SK-N-SH treated with all-trans-retinoic acid at 6 μM for 48 hours (cell line): ENCODE measurements at places on chromosomes 16 and 17.

DNA sequence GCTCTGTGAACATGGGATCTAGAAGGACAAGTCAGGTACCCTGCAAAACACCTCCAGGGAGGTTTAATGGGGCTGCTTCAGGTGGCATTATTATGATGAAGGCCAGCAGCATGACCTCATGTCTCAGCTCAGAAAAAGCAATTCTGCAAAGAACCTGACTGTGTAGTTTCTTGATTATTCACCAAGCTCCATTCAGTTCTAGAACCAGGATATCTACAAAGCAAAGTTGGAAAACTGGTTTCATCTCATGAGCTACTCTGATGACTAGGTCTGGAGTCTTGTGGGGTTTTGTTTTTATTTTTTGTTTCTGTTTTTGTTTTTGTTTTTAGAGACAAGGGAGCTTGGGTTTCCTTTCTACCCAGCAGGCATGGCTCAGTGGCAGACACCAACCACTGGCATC is 19.0 kb upstream of the LRRC37A3 start:
- ATAC-seq = no peak

DNA sequence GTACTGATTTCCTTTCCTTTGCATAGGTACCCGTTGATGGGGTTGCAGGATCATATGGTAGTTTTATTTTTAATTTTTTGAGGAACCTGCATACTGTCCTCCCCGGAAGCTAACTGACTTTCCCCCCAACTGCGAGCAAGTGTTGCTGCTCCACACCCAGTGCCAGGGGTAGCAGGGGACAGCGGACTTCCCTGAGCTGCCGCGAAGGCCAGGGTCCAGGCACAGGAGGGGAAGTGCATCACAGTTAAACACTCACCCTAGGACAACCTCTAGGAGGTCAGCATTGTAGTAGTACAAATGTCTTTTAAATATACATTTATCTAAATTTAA is 201.7 kb downstream of the NPIPB11 start:
- no peak for ATAC-seq

DNA sequence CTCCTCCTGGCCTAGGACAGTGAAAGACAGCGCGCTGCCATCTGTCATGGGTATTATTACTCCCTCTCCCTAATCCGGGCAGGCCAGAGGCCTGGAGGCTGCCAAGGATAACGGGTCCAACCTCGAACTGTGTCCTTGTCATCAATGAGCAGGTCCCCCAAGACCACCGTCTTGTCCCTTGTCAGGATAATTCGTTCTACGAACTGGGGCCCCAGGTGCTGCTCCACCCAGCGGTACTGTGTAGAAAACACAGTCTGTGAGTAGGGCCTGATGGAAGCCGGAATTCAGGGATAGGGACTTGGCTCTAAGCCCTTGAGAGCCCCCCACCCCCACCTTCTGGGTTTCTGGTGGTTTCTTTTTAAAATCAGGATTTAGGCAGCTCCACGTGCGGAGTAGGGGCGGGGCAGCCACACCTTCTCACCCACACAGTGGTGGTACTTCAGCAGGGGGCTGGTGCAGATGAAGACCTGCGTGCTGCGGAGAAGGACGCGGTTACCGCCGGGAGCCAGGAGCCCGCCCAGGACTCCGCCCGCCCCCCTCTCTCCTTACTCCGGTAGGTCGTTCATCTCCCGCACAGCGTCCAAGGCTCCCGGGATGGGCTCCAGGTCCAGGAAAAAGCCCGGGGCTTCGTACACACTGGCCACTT is 787 bp downstream of the NT5C start:
- peak; percentile 72 for ATAC-seq

DNA sequence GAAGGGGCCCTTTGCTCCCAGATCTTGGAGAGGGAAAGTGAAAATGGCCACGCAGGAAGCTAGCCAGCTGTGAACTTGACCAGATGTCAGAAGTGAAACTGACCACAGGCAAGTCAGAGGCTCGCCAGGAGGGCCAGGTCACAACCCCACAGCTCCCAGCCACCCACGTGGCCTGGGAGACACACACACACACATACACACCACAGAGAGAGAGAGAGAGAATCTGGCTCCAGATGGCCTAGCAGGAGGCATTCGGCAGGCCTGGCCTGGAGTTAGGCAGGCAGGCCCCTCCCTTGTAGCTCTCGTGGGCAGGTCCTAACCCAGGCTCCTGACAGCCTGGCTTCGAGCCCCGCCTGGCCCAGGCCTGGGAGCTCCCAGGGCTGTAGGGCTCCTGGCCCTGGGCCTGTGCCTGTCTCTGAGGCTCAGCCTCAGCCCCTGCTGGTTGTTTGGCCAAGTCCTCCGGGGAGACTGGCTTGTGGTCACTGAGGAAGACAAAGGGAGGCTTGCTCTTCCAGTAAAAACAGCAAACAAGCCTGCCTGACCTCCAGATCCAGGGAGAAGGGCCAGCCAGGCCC is 20.2 kb downstream of the NGFR start:
- ATAC-seq = peak; percentile 98

GRCh38 chr17:46851029-46851741 is at the start of gene WNT9B:
TSS of gene WNT9B (plus strand) at chr17:46851583. CDS start at chr17:46851639, 56 bp downstream.
- ATAC-seq = peak; percentile 40

GRCh38 chr16:28951410-28951943 is 740 bp downstream of the NFATC2IP start:
- ATAC-seq = no peak; the same call in 2 of the 3 replicates

DNA sequence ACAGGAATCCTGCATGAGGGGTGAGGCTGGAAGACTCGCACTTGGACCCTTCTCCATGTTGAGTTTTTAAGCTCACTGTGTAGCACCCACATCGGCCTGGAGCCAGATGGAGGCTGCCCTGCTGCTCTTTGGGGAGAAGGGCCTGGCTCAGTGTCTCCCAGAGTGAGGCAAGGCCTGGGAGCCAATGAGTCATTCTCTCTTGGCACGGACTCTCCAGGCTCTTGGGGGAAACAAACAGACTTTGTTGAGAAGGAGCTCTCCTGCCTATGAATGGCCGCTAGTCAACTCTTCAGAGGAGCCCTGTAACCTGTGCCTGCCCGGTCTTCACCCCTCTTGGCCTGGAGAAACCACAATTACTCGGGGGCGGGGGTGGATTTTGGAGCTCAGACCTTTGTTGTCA is 50.8 kb upstream of the MAF start:
- ATAC-seq = no peak

DNA sequence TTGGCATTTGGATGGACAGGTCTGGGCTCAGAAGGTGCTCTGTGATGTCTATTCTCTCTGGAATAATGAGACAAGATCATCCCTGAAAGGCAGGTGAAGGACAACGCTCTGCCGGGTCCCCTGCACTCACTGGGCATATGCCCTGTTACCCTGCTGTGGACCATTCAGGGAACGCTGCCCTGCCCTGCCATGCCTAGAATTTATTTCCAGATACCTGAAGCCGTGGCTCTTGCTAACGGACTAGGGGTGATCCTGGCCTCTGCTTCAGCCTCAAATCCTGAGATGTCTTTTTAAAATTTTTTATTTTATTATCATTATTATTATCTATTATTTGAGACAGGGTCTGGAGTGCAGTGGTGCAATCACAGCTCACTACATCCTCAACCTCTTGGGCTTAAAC is 3.9 kb downstream of the SLC5A11 start:
- no peak for ATAC-seq

DNA sequence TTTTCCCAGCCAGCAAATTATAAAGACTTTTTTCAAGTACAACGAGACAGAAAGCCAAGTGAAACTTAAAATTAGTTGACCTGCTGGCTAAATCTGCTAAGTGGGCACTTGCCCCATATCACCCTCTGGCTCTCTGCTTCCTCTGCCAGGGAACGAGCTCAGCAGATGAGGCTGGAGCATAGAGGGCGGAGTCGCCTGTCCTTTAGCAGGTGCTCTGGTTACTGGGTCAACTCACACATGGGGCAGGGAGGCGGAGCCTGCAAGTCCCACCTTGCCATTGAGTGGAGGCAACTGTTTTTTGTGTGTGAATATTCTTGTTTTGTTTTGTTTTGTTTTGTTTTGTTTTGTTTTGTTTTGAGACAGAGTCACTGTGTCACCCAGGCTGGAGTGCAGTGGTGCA is 62.5 kb downstream of the EMP2 start:
- ATAC-seq = no peak

DNA sequence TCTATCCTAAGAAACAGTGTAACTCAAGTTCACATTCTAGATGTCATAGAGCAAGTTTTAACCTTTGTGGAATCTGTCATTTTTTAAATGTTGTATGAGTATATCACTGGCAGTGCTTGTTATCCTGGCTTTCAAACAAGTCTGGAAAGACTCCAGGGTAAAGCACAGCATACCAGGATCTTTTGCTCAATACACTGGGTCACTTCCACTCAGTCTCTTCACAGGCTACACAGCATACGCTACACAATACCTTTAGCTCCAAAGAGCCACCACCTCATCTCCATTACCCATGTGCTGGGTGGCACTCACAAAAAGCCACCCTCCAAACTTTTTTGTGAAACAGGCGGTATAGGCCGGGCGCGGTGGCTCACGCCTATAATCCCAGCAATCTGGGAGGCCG is 69.5 kb downstream of the PARN start:
- ATAC-seq = no peak

DNA sequence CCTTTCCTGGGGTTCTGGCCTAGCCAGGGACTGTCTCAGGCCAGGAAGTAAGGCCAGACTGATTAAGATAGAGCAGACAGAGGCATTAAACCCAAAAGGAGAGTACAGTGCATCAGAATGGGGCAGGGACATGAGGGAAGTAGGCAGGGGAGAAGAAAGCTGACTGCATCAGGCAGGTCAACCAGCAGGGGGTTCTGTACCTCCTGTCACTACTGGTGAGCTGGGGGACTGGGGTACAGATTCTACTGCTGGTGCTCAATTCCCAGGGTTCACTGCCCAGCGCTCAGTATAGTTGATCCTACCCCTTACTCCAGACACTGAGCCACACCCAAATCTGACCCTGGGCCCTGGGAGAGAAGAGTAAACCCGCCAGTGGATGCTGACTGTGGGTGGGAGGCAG is 12.9 kb upstream of the MTMR4 start:
- ATAC-seq = peak; percentile 13; the same call in 1 of the 3 replicates

DNA sequence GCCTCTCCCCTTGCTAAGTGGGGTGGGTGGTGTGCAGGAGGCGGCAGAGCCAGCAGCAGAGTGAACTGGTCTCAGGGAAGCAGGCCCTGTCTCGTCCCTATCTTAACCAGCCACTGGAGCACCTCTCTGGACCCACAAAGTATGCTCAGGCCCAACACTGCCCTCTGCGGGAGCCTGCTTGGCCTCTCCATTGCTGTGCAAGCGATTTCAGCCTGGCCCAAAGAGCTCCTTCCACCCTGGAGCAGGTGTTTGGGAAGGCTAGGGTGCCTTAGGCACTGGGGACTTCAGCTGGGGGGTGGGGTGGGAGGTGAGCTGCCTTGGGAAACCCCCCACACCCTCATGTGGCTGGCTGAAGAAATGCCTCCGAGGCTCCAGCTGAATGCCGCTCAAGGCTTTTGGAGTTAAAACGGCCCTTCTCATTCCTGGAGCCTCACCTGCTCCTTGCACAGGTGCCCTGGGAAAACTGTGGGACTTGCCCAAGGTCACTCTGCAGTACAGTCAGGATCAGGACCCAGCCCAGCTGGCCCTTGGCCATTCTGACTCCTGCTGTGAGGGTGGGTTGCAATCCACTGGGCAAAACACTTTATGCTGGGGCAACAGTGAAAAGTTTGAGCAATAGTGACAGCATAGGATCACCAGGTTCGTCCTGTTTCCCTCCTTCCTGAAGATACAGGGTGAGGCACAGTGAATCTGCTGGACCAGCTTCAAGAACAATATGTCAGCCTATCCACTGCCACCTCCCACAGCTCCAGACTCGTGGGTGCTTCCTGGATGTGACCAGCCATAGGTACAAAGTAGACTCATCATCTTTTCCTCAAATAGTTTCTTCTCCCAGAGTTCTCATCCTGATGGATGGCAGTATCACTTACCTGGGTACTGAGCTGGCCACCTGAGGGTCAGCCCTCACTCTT is 5.9 kb upstream of the UBE2O start:
- peak; percentile 88 for ATAC-seq

GRCh38 chr17:82416771-82417170 is 1.4 kb upstream of the HEXD start:
- ATAC-seq = no peak

GRCh38 chr16:66274335-66275110 is 92.0 kb upstream of the CDH5 start:
- ATAC-seq = peak; percentile 62

DNA sequence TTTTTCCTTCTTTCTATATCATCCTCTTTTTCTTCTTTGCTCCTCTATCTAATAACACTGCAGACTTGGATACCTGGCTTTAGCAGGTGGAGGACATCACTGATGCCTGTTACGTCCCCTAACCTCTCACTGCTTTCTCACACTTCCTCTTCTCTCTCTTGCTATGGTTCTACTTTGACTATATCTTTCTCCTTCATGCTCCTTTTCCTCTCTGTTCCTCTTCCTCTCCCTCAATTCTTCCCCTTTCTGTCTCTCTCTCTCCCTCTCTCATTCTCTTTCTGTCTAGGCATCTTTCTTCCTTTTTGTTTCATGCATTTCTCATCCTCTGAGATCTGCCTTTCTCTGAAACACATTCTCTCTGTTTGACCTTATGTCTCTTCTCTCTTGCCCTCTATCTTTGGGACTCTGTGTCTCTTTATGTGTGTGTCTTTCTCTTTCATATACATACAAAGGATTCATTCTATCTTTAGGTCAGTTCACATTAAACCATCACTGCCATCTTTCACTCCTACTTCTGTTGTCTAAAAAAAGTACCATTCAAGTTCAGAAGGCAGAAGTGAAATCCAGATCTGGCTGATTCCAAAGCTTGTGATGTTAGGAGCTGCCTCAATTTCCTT is 353.7 kb downstream of the SHISA9 start:
- no peak for ATAC-seq

- peak; percentile 79 for ATAC-seq
These were observed 115.9 kb upstream of the TNRC6C start for GRCh38 chr17:77842528-77843147.

DNA sequence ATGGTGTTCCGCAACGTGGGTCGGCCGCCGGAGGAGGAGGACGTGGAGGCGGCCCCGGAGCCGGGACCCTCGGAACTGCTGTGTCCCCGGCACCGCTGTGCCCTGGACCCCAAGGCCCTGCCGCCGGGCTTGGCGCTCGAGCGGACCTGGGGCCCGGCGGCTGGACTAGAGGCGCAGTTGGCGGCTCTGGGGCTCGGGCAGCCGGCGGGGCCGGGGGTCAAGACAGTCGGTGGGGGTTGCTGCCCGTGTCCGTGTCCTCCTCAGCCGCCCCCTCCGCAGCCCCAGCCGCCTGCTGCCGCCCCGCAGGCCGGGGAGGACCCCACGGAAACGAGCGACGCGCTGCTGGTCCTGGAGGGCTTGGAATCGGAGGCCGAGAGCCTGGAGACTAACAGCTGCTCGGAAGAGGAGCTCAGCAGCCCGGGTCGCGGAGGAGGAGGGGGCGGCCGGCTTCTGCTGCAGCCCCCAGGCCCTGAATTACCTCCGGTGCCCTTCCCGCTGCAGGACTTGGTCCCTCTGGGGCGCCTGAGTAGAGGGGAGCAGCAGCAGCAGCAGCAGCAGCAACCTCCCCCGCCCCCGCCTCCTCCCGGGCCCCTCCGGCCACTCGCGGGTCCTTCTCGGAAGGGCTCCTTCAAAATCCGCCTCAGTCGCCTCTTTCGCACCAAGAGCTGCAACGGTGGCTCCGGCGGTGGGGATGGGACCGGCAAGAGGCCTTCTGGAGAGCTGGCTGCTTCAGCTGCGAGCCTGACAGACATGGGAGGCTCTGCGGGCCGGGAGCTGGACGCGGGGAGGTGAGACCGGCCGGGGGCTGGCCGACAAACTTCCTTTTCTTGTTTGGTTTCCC is 821 bp downstream of the SOCS7 start:
- ATAC-seq = peak; percentile 48

- ATAC-seq = peak; percentile 53
These were observed 145.5 kb upstream of the SOX9 start for GRCh38 chr17:71975331-71975801.
